Pulmonary artery endothelial cell (primary cell): ENCODE measurements at places on chromosomes 4 and X. TPM values are rescaled to one million over a fixed set of nuclear protein-coding genes. Genes with fewer than 3 reads are reported as not detected.

Gene ARHGEF38
- total RNA-seq = not detected in 2 replicates

Gene GRID2
- total RNA-seq = not detected in 2 replicates

Gene ZNF595
- total RNA-seq = 8.8 and 9.2 TPM in 2 replicates

Gene SPANXN3
- total RNA-seq = not detected in 2 replicates

Gene CXCL8
- 311 and 535 TPM in 2 replicates for total RNA-seq
